ENCODE measurements at places on chromosomes 13 and 19.
A peak's percentile ranks its signal among the peaks of the same experiment; 100 is the strongest.

DNA sequence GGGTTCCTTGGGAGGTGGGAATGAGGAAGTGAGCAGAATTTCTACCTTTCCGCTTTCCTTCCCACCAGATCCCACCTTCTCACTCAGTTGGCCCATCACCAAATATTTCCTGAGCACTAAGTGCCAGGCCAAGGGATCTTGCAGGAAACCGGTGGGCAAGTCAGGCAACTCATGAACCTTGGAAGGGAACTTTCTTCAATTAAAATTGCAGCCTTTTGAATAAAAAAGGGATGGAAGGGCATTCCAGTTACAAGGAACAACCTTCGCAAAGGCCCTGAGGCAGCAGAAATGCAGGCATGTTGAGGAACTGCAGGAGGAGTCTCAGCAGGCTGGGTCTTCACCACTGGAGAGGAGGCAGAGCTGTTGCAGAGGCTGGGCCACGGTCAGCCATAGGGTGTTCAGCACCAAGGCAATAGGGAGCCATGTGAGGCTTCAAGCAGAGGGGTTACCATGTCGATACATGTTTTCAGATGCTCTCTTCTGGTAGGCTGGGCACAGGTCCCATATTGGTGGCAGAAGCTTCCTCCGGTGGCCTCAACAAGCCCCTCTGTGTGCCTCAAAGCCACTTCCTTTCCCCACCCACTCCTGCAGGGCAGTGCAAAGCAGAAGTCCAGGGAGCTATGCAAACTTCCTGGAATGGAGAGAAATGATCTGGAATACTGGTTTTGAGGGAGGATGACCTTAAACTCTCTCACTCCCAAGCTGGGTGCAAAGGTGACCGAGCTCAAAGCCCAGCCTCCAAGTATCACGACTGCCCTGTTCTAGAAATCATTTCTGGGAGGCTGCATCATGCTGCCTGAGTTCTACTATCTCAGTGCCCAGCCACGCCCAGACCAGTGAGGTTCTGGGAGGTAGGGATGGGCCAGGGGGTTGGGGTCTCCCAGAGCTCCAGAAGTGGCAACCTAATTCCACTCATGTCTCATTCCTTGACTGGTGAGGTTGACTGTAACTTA lies at the start of gene FUT6:
FUT6 (minus strand) TSS at position 638 of the 953 bp plus-strand sequence. CDS start 7,135 bp downstream, outside the sequence.
- no peak for DNase-seq

DNA sequence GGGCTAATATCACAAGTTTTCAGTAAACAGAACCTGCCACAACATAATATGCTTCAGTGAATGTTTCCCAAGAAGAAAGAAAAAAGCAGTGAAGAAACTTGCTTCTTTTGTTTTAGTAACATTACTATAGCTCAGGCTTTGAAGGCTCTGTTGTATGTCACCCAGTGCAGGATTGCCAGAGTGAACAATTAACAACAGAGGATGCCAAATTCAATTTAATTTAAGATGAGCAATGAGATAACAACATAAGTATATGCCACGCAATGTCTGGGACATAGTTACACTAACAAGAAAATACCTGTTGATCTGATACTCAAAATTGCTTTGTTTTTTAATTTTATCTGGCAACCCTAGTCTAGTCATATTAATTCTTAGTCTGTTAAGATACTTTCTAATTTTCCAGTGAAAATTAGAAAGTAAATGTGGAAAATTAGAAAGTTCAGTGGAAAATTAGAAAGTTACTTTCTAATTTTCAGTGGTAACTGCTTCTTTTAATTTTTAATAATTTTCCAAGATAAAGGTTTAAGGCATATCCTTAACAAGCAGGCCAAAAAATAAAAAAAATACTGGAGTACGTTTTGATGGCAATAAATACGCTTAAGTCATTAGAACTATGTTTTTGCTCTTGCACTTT lies 336.3 kb downstream of the SLITRK6 start:
- DNase-seq = no peak

GRCh38 chr19:5977222-5977784 lies 637 bp downstream of the RANBP3 start:
- no peak for DNase-seq

- DNase-seq = peak; percentile 91
Measured at GRCh38 chr19:44753932-44754749, 5.6 kb downstream of the BCL3 start.

DNA sequence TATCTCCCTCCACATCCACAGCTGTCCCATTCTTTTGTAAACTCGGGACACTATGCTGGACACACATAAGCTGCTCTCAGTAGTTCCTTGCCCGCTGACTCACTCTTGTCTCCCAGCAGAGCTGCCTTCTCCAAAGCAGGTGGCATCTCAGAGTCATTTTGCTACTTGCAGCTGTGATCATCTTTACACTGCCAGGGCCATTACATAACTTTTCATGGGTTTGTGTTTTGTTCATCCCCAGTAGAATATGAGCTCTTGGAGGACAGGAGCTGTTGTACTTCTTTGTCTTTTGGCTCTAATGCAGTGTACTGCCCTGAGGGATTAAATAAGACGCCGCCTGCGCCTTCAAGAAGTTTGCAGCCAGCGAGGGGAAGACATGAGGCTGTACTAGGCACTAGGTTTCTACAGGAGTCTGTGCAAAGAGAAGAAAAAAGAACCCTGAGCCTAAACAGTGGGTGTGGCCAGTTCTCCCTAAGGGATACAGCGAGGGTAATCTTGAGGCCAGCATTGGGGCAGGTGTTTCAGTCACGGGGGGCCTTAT lies 40.8 kb upstream of the GPR183 start:
- peak; percentile 7 for DNase-seq

DNA sequence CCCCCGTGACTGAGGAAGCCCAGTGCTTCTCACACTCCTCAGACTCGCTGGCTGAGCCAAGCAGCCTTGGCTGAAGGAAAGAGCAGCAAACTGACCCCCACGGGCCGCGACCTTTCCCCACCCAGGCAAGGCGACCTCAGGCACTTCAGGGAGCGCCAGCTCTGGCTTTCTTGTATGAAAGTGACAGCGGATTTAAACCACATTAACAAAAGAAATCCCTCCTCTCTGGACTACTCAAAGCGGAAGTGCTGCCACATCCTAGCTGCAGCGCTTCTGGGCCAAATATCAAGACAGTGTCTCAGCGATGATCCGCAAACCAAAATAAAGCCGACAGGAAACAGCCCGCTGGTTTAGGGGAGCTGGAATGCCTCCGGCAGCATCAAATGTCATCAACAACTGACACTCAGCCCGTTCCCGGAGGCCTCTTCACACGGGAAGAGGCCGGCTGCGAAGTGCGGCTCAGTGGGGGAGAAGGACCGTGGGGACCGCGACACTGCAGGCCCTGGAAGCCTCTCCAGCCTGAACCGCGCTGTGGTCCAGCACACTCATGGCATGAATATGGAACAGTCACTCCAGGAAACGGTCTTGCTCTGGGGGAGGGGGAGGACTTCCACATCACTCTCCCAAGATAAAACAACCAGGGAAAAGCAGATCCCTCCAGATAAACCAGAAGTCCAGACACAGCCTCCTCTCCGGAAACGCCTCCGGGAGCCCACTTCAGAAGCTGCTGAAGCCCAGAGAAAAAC lies 1.4 kb downstream of the RASA3 start:
- peak; percentile 98 for DNase-seq

DNA sequence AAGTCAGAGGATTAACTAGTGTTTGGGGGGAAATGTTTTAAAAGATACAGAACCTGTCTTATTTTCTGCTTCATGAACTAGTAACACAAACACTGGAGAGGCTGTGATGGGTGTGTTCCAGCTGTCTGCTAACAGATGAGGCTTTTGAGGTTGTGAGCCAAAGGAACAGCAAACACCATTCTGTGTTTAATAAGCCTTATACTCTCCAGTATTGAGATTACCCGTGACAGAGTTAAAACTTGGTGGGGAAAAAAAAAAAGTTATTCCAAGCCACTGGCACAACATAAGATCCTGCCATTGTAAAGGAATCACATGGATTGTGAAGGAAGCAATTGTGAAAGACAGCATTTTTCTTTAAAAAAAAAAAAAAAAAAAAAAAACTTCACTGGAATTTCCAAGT lies 48.4 kb downstream of the KCTD12 start:
- no peak for DNase-seq

GRCh38 chr13:95623141-95623540 lies 21.4 kb downstream of the DZIP1 start:
- DNase-seq = no peak

DNA sequence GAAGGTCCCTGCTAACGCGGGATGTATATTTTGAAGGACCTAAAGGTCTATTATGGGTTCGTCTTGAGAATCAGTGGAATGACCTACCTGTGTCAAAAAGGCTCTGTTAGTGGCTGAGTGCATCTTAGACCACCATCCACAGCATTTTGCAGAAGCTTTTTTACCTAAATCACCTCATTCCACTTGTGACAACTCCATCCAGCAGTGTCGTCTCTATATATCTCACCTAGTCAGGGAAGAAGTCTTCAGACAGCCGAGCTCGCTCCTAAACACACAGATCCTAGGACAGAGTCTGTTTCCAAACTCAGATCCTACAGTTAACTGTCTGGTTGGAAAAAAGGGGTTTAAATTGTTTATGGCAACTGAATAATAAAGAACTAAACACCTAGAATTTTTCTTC lies 33.7 kb downstream of the COL4A1 start:
- DNase-seq = no peak
